ENCODE measurements at places on chromosomes 5 and 9. TPM values are rescaled to one million over a fixed set of nuclear protein-coding genes. Genes with fewer than 3 reads are reported as not detected.

The N4BP3 gene
- total RNA-seq: 12.9 TPM

The LRSAM1 gene
- total RNA-seq: 20.7 TPM

DNA sequence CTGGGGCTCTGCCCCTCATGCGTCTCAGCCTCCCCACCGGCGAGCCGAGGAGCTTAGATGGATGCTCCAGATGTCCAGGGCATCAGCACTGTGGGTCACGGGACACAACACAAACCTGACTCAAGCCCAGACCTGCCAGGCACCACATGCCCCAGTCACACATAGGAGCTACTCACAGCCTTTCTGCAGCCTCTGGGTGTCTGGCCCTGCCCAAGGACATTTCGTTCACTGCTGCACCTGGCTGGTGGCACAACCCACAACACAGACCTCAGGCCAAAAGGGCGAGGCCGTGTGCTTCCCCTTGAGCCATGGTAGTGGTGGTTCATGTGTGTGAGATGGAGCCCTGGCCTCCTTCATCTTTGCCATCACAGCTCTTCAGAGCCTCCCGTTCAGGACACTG, 89.6 kb upstream of the FCN2 start:
- DNase-seq: no peak
- peaks cover 9% of the 10 kb centered on the region for H3K27me3 ChIP-seq
- H3K4me1 ChIP-seq: no peaks in the 10 kb centered on the region
- H3K4me3 ChIP-seq: no peak overlapping the region
- H3K27ac ChIP-seq: no peak overlapping the region

The FANCG gene
- total RNA-seq: 92.8 TPM

DNA sequence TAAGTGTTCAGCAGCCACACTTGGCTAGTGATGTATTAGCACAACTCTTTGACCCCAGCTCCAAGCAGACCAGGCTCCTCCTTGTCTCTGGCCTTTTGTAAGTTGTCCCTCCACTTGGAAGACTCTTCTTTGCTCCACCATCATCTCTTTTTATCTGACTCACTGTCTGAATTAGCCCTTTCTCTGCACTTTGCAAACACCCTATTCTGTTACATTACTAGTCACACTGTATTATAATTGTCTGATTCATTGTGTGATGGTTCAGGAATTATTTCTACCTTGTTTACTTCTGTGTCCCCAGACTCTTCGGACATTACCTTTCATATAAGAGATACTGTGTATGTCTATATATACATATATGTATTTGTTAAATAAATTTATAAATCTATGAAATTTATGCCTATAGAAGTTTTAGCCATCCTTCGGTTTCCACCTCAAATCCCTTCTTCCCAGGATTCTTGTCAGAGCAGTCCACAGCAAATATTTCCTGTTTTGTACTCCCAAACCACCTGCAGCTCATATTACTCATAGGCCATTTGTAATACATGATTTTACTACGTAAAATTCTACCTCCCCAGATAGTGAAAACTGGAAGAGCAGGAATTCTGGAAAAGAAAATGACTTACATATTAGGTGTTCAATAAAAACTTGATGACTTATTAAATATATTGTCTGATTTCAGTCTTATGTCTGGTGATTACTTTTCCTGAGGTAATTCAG, 69.0 kb downstream of the MTAP start:
- no peak for DNase-seq
- H3K27me3 ChIP-seq: no peaks in the 10 kb centered on the region
- H3K4me1 ChIP-seq: no peaks in the 10 kb centered on the region
- no peak overlapping the region for H3K4me3 ChIP-seq
- peaks cover 52% of the 10 kb centered on the region for H3K36me3 ChIP-seq

- H3K4me3 ChIP-seq: no peak overlapping the region
- DNase-seq: no peak
- no peaks in the 10 kb centered on the region for H3K27me3 ChIP-seq
- no peaks in the 10 kb centered on the region for H3K4me1 ChIP-seq
These were observed 406.0 kb downstream of the PRELID2 start for GRCh38 chr5:145429170-145429569.

- no peaks in the 10 kb centered on the region for H3K27me3 ChIP-seq
- H3K4me1 ChIP-seq: peaks cover 31% of the 10 kb centered on the region
- no peak for DNase-seq
- no peak overlapping the region for H3K27ac ChIP-seq
- H3K4me3 ChIP-seq: no peak overlapping the region
These were observed 44.0 kb upstream of the PLPP1 start for GRCh38 chr5:55578771-55579170.

The PRRX2 gene
- 0.66 TPM for total RNA-seq

DNA sequence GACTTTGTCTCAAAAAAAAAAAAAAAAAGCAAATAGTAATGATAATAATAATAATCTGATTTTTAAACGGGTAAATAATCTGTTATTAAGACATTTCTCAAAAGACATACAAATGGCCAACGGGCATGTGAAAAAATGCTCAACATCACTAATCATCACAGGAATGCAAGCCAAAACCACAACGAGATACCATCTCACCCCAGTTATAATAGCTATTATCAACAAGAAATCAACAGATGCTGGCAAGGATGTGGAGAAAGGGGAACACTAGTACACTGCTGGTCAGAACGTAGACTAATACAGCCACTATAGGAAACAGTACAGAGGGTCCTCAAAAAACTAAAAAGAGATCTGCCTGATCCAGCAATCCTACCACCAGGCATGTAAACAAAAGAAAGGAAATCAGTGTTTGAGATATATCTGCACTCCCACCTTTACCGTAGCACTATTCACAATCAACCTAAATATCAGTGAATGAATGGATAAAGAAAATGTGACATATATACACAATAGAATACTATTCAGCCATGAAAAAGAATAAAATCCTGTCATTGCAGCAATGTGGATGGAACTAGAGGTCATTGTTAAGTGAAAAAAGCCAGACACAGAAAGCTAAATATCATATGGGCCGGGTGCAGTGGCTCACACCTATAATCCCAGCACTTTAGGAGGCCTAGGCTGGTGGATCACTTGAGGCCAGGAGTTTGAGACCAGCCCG, 24.9 kb downstream of the VAV2 start:
- no peaks in the 10 kb centered on the region for H3K36me3 ChIP-seq
- H3K4me1 ChIP-seq: no peaks in the 10 kb centered on the region
- DNase-seq: no peak
- H3K4me3 ChIP-seq: no peak overlapping the region
- no peak overlapping the region for H3K27ac ChIP-seq
- no peaks in the 10 kb centered on the region for H3K27me3 ChIP-seq

DNA sequence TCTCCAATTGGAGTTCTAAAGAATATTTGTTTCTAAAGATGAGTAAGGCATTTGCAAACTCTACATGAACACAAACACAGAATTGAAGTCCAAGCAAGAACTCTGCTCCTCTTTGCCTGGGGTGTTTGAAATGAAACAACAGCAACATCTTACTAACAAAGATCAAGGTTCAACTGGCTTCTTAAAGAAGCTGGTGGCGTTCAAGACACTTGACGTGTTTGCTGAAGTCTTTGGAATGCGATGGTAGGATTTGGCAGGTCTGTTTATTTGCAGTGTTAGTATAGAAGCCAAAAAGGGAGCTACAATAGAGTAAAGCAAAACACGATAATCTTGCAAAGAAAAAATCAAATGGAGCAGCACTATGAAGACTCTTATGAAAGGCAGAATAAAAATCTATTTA, 94.9 kb downstream of the BASP1 start:
- no peak for DNase-seq
- H3K27me3 ChIP-seq: no peaks in the 10 kb centered on the region
- no peaks in the 10 kb centered on the region for H3K4me1 ChIP-seq
- H3K36me3 ChIP-seq: no peaks in the 10 kb centered on the region
- no peak overlapping the region for H3K4me3 ChIP-seq

The GPX3 gene
- total RNA-seq: not detected
